Subcutaneous preadipocyte (primary cell): ENCODE measurements at places on chromosomes 4 and X. TPM values are rescaled to one million over a fixed set of nuclear protein-coding genes. Genes with fewer than 3 reads are reported as not detected.

The SSX3 gene
- total RNA-seq: not detected in 2 replicates

The RASSF6 gene
- under 0.01 TPM in 1 of 2 replicates, not detected in the other for total RNA-seq

The ARMCX6 gene
- 11.8 and 13.5 TPM in 2 replicates for total RNA-seq

The MAGEB17 gene
- total RNA-seq: not detected in 2 replicates

The HERC3 gene
- total RNA-seq: 19.5 and 25.0 TPM in 2 replicates

The HTR2C gene
- not detected in 2 replicates for total RNA-seq

The CXCL11 gene
- total RNA-seq: not detected in 2 replicates

The BMX gene
- total RNA-seq: not detected in 2 replicates

The ODAM gene
- not detected in 2 replicates for total RNA-seq

The CCKAR gene
- not detected in 2 replicates for total RNA-seq
